Fibroblast of skin of left biceps (primary cell): ENCODE measurements at places on chromosomes 7 and 10.

- no peak for DNase-seq
Observed at GRCh38 chr7:120054376-120055100, 218.4 kb upstream of the KCND2 start.

DNA sequence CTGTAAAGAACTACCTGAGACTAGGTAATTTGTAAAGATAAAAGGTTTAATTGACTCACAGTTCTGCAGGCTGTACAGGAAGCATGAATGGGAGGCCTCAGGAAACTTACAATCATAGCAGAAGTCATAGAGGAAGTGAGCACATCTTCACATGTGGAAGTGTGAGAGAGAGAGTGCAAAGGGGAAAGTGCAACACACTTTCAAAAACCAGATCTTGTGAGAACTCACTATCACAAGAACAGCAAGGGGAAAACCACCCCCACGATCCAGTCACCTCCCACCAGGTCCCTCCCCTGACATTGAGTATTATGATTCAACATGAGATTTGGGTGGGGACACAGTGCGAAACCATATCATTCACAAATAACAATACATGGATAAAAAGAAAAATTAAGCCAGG is 24.5 kb downstream of the AVL9 start:
- no peak for DNase-seq

- peak; percentile 3 for DNase-seq
Observed at GRCh38 chr10:59709395-59710125, at the start of gene SLC16A9. SLC16A9 (minus strand) TSS chr10:59709850; CDS start chr10:59684291, 25,559 bp downstream.

GRCh38 chr7:80078159-80078731 is 56.4 kb upstream of the GNAI1 start:
- DNase-seq = no peak

- DNase-seq = no peak
Observed at GRCh38 chr10:122234416-122234815, 36.7 kb upstream of the BTBD16 start.

DNA sequence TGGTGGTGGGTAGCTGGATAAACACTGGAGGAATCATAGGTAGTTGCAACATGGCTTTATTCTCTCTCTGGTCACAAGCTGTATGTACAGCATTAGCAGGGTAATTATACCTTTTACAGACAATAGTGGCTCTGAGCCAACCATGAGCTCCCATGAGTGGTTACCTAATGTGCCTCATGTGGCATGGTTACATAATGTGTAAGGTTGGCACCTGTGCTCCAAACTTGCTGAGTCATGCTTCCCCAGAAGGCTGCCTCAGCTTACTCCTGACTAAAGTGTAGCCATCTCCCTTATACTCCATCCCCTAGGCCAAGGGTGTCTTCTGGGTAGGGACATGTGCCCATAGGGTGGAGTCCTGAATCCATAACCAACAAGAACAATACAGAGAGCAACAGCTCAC is 345.3 kb upstream of the SEMA3C start:
- no peak for DNase-seq

DNA sequence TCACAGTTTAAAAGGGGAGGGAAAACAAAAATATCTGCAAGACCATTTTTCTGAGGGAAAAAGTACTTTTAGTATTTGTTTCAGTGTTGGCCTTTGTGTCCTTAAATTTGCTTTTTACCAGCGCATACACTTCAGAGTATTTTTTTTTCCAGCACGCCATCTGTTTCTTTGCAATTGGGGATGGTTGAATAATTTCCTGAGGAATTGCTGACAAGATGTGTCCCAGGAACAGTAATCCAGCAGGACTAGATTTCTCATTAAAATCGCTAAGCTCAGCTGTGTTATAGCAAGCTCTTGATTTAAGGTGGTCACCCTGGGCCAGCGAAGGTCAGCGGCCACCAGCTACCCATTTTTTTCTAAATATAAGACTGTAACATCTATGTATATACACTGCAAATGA is 156.9 kb upstream of the RHOBTB1 start:
- no peak for DNase-seq

- no peak for DNase-seq
Observed at GRCh38 chr10:125611756-125612155, 71.2 kb downstream of the TEX36 start.

DNA sequence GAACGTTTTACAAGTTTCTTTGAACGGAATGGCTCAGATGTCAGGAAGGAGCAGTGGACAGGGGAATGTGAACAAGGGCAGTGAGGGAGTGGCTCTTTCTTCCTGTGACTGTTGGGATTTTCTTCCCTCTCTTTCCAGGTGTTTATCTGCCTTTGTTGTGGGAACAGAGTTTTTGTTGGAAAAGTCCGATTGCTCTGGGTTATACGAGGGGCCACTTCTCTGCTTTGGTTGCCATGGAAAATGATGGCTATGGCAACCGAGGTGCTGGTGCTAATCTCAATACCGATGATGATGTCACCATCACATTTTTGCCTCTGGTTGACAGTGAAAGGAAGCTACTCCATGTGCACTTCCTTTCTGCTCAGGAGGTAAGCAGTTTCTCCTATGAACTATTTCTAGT is 41.4 kb downstream of the ZRANB1 start:
- DNase-seq = no peak

DNA sequence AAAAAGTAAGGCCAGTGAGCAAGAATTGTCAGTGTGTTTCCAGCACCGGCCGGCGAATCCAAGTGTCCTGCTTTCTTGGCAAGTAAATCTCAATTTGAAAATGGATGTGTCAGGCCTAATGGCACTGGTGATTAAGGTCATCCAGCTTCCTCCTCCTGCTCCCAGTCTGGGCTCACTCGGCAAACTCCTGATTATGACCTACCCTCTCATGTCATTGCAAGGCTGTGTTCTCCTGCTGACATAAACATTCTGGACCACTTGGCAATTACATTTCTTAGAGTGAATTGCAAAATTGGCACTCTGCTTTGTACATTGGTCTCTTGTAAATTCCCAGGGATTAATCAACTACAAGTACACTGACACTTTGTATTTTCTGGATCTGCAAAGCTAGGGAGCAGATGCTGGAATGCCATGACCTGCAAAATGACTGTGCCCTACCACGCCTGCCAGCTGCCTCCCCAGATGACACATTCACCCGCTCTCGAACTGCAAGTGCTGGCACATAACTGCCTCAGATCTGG is 473.8 kb downstream of the KIF20B start:
- no peak for DNase-seq

DNA sequence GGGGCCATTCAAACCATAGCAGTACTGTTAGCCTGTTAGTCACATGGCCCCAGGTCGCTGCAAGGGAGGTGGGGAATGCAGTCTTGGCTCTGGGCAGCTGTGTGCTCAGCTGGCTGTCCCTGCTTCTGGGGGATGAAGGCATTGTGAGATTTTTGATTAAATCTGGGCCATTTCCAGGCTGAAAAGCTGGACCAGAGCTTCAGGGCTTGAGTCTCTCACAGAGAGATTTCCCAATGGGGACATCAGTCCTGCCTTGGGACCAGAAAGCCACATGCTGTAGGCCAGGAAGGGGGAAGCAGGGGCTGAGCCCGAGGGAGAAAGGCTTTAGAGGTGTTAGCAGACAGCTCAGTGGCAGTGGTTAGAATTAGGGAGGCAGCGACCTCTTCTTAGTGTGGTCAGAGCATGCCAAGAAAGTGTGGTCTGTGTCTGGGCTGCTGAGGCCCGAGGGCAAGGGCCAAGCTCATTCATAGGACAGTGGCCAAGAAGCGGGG is 33.6 kb downstream of the PALD1 start:
- DNase-seq = no peak

DNA sequence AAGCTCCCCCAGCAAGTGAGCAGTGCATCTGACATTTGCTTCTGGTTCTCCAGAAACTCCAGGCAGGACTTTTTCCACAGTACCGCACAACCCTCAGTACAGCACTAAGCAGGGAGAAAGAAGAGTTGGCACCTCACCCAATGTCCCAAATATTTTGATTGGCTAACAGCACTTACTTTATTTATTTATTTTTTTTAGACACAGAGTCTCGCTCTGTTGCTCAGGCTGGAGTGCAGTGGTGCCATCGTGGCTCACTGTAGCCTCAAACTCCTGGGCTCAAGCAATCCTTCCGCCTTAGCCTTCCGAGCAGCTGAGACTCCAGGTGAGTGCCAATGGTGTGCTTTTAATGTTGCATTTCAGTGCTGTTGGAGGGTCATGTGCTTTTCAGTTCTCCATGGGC is 200.3 kb upstream of the ZMIZ1 start:
- no peak for DNase-seq

DNA sequence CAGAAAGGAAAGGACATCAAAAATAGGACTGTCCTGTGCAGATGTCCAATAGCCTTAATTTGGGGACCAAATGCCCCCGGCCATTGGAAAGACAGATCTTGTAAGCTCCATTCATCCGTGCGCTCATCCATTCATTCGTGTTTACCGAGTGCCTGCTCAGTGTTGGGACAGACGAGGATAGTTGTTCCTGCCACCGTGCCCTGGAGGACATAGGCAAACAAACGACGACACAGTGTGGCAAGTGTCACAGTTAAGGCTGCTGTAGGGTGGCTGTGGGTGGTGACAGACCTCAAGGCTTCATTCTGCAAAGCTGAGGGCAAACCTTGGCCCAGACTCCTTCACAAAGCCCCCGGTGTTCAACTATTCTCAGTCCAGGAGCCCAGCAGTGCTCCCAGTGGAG is 27.6 kb downstream of the MKI67 start:
- DNase-seq = no peak

- DNase-seq = no peak
Observed at GRCh38 chr10:108848046-108848445, 1075.3 kb downstream of the XPNPEP1 start.

DNA sequence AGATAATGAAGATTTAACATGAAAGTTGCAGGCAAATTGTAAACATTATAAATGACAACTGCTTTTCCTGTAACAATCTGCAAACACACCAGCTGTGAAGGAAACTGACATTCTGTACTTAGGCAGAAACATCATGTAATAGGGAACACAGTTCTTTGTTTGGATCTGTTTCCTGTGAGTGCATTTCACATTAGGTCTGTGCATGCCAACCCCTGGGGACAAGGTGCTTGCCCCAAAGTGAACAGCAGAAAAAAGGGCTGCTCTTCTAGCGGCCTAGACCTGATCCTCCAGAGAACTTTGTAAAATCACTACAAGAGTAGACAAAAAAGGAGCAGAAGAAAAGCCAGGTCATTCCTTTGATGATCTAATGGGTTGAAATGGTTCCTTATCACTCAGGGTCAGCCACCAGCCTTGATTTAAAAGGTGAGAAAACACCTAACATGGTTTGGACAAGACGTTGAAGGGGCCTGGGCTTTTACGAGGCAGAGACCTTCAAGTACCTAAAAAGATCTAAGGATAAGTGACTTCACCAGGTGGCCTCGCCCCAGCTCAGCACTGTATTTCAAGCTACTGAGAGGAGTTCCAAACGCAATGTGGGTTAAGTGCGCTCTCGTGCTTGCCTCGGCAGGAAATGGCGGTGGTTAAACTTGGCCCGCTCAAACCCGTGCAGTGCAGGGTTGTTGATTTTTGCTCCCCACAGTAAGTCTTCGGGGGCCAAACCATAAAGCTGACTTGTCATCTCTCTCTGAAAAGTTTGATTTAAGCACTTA is 249.7 kb downstream of the CREB5 start:
- DNase-seq = no peak

- DNase-seq = no peak
Observed at GRCh38 chr10:48496105-48496830, 108.6 kb downstream of the ARHGAP22 start.

DNA sequence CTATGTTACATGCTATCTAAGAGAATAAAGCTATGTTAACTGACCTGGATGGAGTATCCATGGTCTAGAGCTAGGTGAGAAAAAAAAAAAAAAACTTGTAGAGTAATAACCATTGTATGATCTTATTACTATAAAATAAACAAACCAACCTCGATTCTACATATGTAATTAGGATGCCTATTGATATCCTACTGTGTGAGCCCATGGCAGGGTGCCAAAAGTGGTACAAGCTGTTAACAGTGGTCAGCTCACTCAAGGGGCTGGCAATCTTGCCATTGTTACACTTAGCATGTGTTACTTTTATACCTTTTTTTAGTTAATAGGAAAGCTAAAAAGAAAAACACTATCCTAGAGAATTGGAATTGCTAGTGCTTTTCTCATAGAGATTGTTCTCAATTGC is 13.5 kb upstream of the IL6 start:
- no peak for DNase-seq

- DNase-seq = no peak
Observed at GRCh38 chr7:38374507-38374906, 101.1 kb upstream of the TARP start.

GRCh38 chr7:66050990-66051448 is 24.6 kb upstream of the ASL start:
- peak; percentile 83 for DNase-seq

GRCh38 chr10:124068929-124069328 is 24.5 kb downstream of the CHST15 start:
- no peak for DNase-seq

DNA sequence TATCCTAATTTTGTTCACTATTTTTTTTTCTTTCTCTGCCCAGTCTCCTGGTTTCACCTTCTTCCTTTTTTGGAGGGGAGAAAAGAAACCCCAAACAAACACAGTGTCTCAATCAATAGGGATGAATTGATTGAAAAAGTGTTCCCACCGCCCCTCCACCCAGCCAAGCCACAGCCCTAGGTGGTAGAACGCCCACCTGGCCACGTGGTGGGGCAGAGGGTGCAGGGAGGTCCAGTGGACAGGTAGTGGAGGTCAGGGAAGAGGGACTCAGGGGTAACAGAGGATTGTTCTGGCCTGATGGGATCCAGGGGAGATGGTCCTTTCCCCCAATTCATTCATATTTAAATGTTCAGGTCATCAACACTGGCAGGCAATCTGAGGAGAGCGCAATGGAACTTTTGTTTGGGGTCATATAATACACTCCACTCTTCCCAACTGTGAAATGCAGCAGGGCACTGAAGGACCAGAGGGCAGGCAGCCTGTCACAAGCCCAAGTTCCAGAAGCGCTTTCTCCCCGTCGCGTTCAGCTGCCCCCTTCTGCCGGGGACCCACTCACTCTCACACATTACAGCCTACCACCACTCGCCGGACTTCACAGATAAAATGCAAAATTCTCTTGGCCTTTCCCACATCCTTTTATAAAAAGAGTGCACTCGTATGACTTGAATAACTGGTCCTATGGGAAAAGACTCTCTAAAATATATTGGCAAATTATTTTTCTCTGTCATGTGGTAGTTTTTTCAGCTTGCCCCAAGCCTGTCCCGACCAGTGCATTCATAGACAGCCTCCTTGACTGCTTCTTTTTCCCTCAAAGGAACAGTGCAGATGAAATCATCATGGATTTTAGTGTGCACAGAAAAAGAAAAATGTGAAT is 1.6 kb downstream of the INHBA start:
- DNase-seq = no peak

DNA sequence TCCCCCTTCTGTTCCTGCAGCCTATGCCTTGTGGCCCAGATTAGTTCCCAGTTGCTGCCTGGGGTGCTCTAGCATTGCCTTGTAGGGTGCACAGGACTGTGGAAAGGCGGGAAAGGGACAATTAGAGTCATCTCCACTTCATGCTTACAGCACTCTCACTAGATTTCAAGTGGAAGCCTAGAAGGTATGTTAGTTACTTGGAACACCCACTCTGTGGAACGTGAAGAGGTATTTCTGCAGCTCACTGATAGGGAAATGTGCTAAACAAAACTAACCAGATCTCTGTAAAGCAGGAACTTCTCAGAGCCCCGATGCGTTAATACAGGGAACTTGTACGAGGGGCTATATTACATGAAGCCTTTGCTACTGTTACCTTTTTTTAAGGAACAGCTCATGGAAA is 19.4 kb downstream of the STMP1 start:
- no peak for DNase-seq
